ENCODE measurements at places on chromosomes 5 and 9.

- DNase-seq: no peak
Observed at GRCh38 chr9:14993061-14993800, 83.0 kb upstream of the FREM1 start.

GRCh38 chr5:86125731-86126601 lies 491.8 kb upstream of the COX7C start:
- DNase-seq: no peak

- no peak for DNase-seq
Observed at GRCh38 chr9:135728436-135729110, 26.6 kb downstream of the KCNT1 start.

DNA sequence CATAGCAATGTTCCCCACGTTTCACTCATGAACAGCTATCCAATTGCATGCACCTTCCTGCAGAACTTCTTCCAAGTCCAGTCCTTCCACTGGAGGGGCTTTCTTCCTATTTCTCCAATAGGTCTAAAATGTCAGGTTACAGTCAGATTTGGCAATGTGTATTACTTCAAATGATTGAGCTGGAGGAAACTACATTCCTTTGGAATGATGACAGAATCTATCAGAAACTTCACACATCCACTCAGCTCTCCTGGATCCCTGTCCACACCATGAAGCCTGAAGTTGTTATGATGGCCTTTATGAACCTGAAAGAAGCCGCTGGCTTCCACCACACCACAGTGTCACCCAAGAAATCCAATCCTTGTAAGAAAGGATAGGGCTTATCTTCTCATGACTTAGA lies 32.2 kb downstream of the FBXW2 start:
- DNase-seq: no peak

Measured in activated CD4-positive, CD25-positive, alpha-beta regulatory T cell (primary cell).